ENCODE measurements at places on chromosomes 12 and 14.
A peak's percentile ranks its signal among the peaks of the same experiment; 100 is the strongest.

- DNase-seq: peak; percentile 64
Measured at GRCh38 chr12:28622406-28622805, 432.1 kb downstream of the CCDC91 start.

DNA sequence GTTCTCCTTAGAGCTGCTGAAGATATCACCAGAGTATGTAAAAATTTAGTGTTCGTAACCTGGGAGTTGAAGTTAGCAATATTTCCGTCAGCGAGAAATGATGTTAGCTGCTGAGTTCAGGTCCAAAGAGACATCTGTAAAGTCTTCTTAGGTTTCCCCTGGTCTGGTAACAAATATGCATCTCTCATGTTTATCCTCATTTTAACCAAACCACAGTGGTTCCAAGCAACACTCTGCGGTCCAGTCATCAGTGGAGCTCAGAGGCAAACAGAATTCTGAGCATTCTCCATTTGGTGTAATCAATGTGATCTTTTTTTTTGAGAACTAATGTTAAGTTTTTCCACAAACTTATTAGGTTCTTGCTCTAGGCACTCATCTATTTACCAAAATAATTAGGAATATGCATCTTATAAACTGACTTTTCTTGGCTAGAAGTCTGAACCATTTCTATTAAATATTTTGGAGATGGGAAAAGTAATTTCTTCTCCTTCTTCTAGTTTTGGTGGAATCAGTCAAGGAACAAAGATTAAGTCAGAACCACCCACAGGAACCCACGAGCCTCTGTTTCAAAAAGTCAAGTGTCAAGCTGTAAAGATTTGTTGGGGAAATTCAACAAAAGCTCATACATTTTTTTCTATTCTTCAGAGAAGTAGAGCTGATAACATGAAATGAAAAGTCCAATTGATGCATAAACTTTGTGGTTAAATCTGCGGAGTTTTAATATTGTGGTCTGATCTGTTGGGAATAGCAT lies 64.7 kb downstream of the IFNG start:
- no peak for DNase-seq

GRCh38 chr12:264269-264668 lies 1.6 kb upstream of the SLC6A13 start:
- no peak for DNase-seq

GRCh38 chr12:73714655-73715054 lies 823.0 kb upstream of the ATXN7L3B start:
- no peak for DNase-seq

- DNase-seq: peak; percentile 71
Measured at GRCh38 chr12:127388985-127389384, 878.0 kb upstream of the TMEM132C start.

- DNase-seq: no peak
Measured at GRCh38 chr12:46483572-46484395, 111.2 kb upstream of the SLC38A2 start.

DNA sequence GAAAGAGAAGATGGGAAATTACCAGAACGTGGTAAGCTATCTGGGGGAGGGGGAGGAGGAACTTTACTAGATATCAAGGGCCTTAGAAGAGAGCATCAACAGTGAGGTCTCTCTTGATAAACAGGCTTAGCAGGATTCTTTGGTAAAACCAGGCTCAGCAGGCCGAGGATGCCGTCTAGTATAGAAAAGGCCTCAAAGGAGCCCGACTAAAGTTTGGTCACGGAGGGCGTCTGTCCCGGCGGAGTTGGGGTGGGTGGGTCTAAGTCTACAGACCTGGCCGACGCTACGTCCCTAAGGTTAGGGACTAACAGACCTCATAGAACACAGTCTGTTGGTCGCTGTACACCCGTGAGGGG lies 538 bp upstream of the TIGAR start:
- DNase-seq: no peak

GRCh38 chr14:101235335-101236103 lies 325.8 kb upstream of the DIO3 start:
- peak; percentile 16 for DNase-seq

DNA sequence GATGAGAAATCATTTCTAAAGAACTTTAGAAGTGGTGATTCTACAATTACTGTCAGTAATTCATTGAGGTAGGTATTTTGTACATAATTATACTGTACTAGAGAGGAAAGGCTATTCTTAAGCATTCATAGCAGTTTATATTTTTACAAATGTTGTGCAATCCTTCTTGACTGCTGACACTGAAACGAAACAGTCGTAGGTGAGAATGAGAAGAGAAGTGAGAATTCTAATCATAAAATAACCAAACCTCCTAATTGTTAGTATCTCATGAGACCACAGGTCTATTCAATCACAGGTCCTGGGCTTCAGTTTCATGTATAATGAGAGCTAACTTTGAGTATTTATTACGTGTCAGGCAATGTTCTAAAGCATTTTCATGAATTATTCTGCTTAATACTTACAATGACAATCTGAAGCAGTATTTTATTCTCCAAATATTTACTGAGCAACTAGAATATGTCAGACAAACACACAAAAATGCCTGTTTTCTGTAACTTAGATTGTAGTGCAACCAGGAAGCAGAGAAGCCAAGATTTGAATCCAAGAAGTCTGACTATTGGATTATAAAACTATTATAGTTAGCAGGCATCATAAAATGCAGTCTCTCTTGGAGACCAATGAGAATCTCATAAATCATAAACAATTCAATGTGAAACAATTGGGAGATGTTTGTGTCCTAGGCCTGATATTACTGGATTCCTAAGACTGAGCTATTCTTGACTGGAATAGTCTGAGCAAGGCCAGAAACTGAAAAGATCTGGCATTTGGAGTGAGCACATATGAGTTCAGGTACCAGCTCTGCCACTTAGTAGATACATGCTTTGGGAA lies 24.3 kb downstream of the RERG start:
- no peak for DNase-seq

DNA sequence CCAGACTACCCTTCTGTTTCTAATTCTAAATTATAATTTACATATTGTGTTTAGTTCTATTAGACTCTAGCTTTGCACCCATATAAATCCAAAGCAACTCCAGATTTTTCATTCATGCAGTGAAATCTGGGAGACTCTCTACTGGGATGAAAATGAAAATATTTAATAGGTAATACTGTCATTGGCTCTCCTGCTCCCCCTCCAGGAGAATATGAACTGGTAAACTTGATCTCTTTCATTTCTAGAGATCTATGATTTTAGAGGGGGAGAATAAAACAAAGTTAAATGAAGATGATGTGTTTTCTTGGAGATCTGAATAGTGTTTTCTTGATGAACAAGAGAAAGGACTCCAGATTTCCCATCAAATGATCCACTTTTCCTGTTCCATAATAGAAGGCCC lies 104.3 kb upstream of the TMCC3 start:
- no peak for DNase-seq

DNA sequence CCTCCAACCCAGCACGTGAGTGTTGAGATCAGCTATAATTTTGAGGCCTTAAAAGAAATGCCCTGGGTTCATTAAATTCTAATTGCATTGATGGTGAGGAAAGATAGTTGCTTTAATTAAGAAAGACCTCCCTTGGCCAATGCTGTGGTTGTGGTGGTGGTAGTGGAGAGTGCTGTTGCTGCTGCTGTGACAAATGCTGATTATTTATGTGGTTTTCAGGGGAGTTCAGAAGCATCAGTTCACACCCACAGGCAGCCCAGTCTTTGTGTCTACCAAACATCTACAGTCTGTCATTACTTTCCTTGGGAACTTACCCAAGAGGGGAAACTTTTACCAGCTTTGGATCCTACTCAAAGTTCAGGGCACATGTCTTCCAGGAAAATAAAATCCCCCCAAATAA lies 178.4 kb upstream of the PARP11 start:
- DNase-seq: no peak

DNA sequence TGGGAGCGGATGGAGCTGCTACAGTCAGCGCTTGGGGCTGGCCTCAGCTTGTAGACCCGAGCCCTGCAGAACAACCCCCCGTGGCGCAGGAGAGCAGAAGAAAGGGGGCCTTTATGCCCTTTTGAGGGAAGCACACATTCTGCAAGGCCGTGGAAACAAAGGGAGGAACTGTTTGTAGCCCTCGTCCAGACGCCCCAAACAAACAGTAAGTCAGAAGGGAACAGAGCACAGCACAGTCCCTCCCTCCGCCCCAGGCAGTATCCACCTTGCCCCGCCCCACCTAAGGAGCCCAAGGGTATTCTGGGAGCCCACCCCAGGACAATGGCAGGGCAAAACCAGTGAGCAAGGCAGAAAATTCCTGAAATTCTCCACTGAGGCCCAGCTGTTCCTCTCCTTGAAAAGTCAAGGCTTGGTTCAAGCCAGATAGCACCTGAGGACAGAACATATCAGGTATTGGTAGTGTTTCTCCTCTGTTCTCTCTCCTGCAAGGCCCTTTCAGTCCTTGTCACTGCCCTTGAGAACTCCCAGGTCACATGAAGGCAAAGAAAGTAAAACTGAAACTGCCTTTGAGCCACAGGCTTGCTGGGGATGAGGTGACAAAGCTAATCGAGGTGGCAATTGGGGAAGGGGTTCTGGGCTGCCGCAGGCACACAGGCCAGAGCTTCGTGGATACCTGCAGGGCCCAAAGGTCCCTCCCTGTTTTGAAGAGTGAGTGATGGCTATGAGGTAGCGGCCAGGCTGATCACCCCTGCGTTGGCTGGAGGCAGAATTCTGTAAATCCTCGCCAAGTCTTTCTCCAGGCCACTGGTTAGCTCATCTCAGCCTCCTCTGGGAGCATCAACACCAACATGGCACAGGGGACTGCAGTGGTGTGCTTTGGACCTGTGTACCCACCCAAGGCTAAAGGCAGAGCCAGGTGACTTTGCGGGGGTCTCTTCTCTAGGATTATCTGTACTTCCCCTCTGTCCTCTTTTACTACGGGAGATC lies 499 bp downstream of the DGLUCY start:
- peak; percentile 19 for DNase-seq

GRCh38 chr12:40144023-40144422 lies 38.1 kb upstream of the SLC2A13 start:
- DNase-seq: no peak

DNA sequence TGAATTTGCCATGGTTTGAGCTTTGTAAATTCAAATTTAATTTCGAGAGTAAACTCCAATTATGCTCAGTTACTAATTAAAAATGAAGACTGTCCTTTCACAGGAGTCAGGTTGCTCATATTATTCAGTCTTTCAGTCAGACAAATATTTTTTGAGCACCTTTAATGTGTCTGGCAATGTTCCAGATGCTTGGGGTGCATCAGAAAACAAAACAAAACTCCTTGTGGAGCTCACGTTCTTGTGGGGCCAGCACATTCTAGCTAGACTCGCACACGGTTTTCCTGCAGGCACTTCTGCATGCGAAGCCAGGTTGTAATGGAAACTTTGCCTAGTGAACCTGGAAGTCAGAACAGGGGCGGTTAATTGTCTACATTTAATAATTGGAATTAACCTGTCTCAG lies 64.0 kb upstream of the ATF1 start:
- DNase-seq: no peak

DNA sequence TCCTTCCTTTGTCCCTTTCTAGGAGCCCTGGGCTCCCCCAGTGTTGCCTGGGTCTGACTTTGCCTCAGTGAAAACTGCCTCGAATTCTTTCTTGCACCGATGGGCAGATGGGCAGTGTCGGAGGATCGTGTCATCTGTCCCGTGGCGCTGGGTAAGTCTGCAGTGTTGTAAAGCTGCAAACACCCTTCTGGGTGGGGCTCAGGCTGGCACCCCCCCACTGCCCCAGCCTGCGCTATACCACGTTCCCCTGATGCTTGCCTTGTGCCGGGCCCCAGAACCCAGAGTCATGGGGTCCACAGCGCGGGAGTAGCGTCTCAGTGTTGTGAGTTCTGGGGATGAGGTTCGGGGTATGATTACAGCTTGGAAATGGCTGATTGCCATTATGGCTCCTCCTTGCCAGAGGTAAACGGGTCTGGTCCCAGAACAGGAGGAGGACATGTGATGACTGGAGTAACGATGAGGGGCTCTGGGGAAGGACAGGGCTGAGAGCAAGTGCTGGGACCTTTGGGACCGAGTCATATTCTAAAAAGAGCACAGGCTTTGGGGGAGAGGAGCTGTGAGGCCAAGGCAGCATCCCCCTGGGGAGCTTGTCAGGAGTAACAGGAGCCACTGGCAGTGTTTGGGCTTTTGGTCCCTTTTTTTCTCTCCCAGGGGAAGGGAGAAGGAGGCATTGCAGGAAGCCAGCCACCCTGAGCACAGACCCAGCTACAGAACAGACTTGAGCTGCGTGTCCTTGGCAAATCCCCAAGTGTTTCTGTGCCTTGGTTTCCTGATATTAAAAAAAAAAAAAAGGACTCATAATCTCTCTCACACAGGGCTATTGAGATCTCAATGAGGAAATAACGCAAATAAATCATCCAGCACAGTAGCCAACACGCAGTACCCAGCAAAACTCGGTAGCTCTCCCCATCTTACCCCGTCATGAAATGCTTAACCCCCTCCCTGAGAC lies 4.3 kb downstream of the RTL1 start:
- no peak for DNase-seq

DNA sequence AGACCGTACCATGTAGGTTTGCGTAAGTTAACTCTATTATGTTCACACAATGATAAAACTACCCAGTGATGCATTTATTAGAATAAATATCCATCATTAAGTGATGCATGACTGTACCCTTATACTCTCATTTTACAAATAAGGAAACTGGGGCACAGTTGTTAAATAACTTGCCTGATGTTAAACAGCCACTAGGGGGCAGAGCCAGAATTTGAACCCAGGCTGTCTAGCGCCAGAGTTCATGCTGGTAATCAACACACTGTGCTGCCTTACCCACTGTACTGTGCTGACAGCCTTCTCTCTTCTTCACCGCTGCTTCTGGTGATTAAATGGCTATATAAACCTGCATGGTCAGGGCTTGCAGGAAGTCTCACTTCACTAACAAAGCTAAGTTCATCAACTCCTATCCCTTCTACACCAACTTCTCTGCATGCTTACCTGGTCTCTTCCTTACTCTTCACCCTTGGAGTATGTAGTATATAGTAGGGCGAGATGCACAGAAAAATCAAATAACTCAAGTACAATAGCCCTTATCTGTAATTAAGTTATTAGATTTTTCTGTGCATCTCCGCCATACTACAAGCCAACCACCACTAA lies 43.6 kb upstream of the APPL2 start:
- DNase-seq: no peak

DNA sequence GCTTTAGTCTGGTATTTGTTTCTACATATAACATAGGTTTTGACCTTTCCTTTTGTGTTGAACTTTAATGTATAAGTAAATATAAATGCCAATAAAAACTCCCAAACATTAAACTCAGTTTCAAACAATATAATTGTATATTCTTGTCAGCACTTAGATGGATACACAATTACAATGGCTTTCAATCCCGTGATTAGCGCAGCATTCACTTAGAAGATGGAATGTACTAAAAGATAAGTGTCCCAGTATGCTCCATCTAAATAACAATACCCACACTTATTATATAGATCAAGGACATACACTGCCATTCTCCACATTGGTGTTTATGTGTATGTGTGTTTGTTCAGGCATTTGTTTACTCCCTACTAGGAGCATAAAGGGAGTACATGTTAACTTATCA lies 193.1 kb downstream of the SOX5 start:
- no peak for DNase-seq

GRCh38 chr14:64369201-64369600 lies 19.0 kb upstream of the MTHFD1 start:
- peak; percentile 6 for DNase-seq

Data from astrocyte (in vitro differentiated cells and primary cell).